ENCODE measurements at places on chromosomes 5 and 9. TPM values are rescaled to one million over a fixed set of nuclear protein-coding genes. Genes with fewer than 3 reads are reported as not detected.

DNA sequence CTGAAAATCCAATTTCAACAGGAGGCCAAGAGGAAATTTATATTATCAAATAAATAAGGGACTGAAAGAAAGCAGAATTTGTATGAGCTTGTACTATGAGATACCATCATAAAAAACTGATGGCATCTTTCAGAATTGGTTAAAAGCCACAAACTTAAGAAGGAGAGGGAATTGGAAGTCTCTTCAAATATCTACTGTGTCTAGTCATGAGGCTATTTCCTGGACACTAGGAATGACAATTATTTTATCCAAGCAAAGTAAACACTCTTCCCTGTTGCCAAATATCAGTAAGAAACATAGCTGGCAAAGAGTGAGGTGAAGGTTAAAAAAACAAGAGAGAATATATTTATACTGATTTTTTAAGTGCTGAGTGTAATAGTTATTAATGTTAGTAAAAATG is 101.5 kb upstream of the ARRDC3 start:
- no peak for DNase-seq

DNA sequence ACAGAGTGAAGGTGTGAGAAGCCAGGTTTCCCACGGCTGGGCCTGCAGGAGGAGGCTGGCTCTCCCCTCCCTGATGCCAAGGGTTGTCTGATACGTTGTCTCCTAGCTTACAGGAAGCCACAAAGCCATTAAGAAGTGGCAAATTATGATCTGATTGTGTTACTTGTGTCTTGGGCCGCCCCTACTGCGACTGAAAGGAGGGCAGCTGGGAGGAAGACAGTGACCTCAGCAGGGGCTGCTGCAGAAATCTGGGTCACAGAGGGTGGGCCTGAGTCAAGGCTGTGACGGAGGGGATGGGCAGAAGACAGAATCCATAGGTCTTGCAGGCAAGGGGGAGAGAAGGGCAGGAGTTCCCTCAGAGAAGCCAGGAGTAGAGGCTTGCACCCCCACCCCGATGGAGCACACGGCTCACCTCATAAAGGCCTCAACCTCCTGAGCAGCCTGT is 145.0 kb downstream of the FSTL4 start:
- DNase-seq = no peak

- no peak for DNase-seq
Observed at GRCh38 chr9:106615118-106615889, 247.7 kb upstream of the ZNF462 start.

PCDHGA7 gene
- polyA plus RNA-seq = 3.6 TPM

CA9 gene
- polyA plus RNA-seq = 0.32 TPM

GRCh38 chr5:136776022-136776927 is 410.9 kb upstream of the TRPC7 start:
- peak; percentile 80 for DNase-seq

GRCh38 chr9:136538599-136539426 is 7.0 kb downstream of the NOTCH1 start:
- DNase-seq = no peak

ZNF354B gene
- polyA plus RNA-seq = 6.5 TPM

GRCh38 chr5:174306345-174307030 is 261.0 kb downstream of the NSG2 start:
- no peak for DNase-seq

BTNL3 gene
- not detected for polyA plus RNA-seq

GRCh38 chr5:178469011-178469974 is 120.9 kb downstream of the COL23A1 start:
- DNase-seq = no peak

GRCh38 chr9:108475813-108476212 is 380.0 kb downstream of the ACTL7B start:
- no peak for DNase-seq

PRKACG gene
- polyA plus RNA-seq = not detected

PAEP gene
- polyA plus RNA-seq = not detected

C9orf43 gene
- 0.49 TPM for polyA plus RNA-seq

GRCh38 chr9:105062222-105062855 is 134.4 kb upstream of the ABCA1 start:
- DNase-seq = no peak

GRCh38 chr5:142982821-142983200 is 212.6 kb downstream of the ARHGAP26 start:
- DNase-seq = no peak

DNA sequence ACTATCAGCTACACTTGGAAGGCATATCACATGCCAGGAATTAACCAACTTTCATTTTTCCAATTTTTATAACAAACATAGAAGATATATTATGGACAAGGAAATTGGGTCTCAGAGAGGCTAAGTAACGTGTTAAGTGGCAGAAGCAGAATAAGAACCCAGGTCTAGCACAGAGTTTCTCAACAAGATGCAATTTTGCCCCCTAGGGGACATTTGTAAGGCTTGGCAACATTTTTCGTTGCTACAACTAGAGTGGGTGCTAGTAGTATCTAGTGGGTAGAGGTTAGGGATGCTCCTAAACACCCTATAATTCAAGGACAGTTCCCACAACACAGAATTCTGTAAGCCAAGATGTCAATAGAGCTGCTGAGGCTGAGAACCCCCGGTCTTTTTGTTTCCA is 180.6 kb downstream of the SNCAIP start:
- no peak for DNase-seq

ADAMTS2 gene
- 80.0 TPM for polyA plus RNA-seq

DNA sequence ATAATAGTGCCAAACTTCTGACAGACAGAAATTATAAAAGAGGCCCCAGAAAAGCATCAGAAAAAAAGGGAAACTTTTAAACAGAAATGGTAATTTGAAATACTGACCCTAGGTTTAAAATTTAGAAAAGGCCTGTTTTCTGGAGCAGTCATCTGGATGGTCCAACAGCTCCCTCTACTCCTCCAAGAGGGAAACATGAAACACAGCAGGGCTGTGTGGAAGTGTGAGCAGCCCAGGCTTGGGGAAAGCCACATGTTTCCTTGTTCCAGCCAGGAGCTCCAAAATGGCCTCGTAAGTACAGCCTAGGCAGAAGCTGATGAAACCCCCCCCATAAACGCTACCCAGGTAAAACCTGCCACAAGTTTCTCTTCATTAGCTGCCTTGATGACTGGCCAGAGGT is 499.3 kb upstream of the ADAMTS16 start:
- DNase-seq = no peak

- DNase-seq = no peak
Observed at GRCh38 chr5:84564321-84565075, 179.8 kb upstream of the EDIL3 start.

DNA sequence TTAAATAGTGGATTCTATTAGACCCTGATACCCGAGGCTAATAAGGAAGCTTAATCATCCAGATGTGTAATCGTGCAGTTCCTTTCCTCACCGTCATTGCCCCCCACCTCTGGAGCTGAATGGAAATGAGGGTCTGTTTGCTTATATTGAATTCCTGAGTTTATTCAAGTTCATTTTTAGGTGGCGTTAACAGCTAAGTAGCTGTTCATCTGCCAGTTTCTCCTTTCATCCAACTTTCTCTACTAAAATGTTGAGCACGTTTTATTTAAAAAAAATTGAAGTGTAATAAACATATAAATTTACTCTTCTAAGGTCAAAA is 291.0 kb downstream of the DOCK8 start:
- DNase-seq = no peak

DNA sequence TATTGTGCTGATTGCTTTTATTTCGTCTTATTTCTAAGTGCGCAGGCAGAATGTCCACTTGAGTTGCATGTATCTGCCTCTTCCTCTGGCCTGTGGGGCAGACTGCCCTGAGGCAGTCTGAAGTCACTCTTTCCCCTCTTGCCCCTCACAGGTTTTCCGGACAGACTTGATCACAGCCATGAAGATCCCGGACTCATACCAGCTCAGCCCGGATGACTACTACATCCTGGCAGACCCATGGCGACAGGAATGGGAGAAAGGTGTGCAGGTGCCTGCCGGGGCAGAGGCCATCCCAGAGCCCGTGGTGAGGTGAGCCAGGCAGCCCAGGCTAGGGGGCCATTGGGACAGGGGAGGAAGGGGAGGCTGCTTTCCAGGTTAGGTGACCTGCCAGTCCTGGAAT is 26.4 kb downstream of the JADE2 start:
- DNase-seq = no peak

DNA sequence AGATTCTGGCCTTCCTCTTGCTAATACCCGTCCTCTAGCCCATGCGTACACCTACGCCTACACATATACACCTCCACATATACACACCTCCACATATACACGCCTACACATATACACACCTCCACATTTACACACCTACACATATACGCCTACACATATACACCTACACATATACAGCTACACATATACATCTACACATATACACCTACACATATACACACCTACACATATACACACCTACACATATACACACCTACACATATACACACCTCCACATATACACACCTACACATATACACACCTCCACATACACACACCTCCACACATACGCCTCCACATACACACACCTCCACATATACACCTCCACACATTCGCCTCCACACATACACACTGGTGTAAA is 27.2 kb downstream of the AK3 start:
- DNase-seq = no peak

- no peak for DNase-seq
Observed at GRCh38 chr9:19294219-19294618, 63.7 kb downstream of the DENND4C start.

RANBP3L gene
- not detected for polyA plus RNA-seq

FBP1 gene
- 0.15 TPM for polyA plus RNA-seq
